HFF-Myc (cell line): ENCODE measurements at places on chromosomes 1 and 21.

GRCh38 chr1:245933431-245934045 is 573.5 kb downstream of the SMYD3 start:
- no peak for DNase-seq

DNA sequence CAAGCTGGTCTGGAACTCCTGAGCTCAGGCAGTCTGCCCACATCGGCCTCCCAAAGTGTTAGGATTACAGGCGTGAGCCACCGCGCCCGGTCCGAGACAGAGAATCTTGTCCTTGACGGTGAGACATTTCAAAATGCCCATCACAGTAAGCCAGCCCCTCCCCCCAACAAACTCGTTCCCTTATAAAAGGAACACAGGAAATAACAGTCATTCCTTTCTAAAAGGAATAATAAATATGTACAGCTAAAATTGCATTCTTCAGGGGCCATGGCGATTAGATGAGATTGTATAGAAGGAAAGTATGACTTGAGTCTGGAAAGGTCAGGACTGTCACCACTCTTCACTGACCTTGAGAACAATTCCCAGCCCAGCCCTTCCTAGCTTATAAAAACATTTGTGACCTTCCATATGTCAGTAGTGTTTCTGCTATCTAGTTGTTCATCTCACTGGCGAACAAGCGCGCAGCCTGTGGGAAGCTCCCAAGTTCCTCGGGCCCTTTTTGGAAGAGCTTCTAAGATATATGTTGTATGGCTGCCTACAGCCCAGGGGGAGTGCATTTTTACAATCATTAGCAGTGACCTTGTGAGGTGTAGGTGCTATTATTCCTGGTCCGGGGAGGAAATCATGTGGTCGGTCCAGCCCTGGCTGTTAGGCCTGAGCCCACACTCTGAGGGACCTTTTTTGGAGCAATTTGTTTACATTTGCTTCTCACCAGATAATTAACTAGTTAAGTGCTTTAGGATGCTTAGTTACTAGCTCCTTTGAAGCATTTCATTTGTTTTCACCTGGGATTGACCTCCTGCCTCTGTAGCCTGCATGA is 8.7 kb downstream of the SZRD1 start:
- peak; percentile 25 for DNase-seq

- no peak for DNase-seq
Measured at GRCh38 chr21:44926331-44927101, 5.8 kb upstream of the ITGB2 start.

GRCh38 chr1:241839369-241839979 is 8.5 kb upstream of the EXO1 start:
- no peak for DNase-seq

- DNase-seq = peak; percentile 83
Measured at GRCh38 chr1:91693557-91693956, 192.4 kb downstream of the TGFBR3 start.

- DNase-seq = no peak
Measured at GRCh38 chr1:154861607-154862094, 8.4 kb downstream of the KCNN3 start.

- DNase-seq = no peak
Measured at GRCh38 chr1:59394706-59395425, 98.0 kb downstream of the FGGY start.

GRCh38 chr1:85822696-85823095 is 114.5 kb upstream of the ZNHIT6 start:
- no peak for DNase-seq

DNA sequence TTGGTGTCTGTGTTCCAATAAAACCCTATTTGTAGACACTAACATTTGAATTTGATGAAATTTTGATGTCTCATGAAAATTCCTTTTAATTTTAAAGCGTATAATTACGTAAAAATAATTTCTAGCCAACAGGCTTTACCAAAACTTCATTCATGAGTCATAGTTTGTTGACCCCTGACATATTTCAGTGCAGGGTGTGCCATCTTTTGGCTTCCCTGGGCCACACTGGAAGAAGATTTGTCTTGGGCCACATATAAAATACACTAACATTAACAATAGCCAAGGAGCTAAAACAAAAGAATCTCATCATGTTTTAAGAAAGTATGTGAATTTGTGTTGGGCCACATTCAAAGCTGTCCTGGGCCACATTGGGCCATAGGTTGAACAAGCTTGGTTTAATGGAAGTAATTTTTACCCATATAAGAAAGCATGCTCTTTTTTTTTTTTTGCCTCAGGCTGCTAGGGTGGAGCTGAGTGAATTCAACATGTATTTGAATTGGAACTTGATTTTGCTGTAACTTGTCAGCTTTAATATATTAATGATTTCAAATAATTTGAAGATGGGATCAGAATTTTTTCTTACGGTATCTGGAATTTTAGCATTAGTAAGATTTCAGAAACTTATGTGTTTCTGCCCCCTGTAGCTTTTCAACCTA is 267.7 kb upstream of the RGS18 start:
- DNase-seq = no peak

GRCh38 chr1:204213668-204214662 is at the start of gene GOLT1A:
TSS of gene GOLT1A (minus strand) at chr1:204213988. CDS start at chr1:204213906, 82 bp downstream.
- peak; percentile 60 for DNase-seq

DNA sequence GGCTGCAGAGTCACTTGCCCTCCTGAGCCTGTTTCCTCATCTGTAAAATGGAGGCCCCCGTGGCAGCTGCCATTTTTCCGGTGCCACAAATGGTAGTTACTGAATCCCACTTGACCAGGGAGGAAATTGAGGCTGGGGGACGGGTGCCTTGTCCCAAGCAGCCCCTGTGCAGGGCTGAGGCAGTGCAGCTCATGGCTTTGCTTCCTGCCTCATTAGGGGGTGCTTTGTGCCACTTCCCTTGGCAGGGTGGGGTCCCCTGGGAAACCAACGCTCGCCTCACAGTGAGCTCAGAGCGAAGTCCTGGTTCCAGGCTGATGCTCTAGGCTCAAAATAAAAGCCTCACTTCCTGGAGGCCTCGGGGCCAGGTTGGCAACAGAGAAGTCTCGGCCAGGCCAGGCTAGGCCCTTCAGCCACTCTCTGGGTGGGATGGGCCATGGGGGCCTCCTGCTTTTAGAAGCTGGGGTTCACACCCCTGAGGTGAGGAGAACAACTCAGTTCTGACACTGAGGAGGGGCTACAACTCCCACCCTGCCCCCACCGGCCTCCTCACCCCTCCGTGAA is 6.8 kb downstream of the LAPTM5 start:
- DNase-seq = no peak

- no peak for DNase-seq
Measured at GRCh38 chr1:29991815-29992214, 731.6 kb downstream of the MATN1 start.

- DNase-seq = no peak
Measured at GRCh38 chr1:145906954-145907753, 2.7 kb downstream of the ITGA10 start.

DNA sequence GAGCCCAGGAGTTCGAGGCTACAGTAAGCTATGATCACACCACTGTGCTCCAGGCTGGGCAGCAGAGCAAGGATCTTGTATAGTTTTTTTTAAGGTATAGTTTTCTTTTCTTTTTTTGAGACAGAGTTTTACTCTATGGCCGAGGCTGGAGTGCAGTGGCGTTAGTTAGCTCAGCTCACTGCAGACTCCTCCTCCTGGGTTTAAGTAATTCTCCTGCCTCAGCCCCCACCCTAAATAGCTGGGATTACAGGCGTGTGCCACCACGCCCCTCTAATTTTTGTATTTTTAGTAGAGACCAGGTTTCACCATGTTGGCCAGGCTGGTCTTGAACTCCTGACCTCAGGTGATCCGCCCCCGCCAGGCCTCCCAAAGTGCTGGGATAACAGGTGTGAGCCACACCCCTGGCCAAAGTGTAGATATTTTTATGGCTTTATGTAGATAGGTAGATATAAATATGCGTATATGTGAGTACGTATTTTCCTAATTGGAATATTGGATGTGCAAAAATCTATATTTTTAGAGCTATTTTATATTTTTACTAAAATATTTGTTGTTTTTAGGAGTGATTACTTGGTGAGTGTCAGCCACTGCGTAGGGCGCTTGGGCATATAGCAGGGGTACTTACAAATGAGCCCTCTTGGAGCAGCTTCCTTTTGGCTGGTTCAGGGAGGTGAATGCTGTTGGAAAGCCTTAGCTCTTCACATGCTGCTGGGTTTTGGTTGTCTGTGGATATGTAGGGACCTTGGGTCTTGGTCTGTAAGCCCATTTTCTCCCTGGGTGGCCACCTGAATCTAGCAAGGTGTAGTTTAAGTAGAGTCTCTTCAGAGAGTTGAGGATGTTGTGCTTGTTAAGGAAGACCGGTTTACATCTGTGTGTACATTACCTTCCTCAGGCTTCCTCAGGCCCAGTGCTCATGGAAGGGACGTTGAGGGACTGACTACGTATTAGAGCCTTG is 9.5 kb downstream of the KDM4A start:
- DNase-seq = no peak

DNA sequence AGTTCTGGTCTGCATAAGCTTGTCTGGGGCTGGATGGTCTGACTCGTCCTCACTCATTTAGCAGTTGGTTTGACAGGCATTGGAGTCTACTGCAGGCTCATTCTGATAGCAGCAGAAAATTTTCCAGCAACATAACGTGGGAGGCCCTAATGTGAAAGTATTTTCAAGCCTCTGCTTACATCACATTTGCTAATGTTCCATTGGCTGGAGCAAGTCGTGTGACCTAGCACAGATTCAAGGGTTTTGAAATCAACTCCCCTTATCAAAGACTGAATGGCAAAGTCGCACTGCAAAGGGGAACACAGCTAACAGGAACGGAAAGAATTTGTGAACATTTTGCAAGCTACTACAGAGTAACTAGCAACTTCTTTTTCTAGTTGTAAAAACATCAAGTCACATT is 2.3 kb upstream of the USH2A start:
- no peak for DNase-seq
